ENCODE measurements at places on chromosomes 6 and 20. TPM values are rescaled to one million over a fixed set of nuclear protein-coding genes. Genes with fewer than 3 reads are reported as not detected.

DNA sequence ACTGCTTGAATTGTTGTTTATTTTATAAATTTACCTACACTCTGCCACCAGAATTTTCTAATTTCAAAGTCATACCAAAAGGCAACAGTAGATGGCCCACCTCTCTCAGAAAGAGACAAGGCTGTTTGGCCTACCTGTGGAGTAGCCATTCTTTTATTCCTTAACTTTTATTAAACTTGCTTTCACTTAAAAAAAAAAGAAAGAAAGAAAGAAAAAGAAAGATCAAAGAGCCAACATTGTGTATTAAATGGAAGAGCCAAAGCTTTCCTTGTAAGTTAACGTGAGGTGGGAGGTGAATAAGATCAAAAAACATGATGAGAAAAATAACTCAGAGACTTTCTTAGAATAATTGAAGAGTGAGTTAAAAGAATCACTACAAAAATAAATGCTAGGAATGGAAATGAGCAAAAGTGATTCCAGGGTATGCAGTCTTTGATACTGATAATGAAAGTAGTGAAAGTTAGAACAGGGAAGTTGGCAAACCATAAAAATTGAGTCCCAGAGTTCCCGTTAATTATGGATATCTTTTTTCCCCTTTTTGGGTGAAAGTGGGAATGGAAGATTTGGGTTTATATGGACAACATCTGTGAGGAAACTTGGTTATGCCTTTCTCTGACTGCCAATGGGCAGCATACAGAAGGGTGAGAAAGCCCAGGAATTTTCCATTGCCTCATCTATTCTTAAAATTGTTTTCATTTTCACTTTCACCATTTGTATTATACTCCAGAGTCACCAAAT is 35.9 kb upstream of the MYB start:
- H3K4me1 ChIP-seq: no peaks in the 10 kb centered on the region
- no peaks in the 10 kb centered on the region for H3K27me3 ChIP-seq
- no peak overlapping the region for H3K4me3 ChIP-seq
- no peaks in the 10 kb centered on the region for H3K36me3 ChIP-seq

- DNase-seq: peak; percentile 45
- H3K4me3 ChIP-seq: no peak overlapping the region
- peaks cover 47% of the 10 kb centered on the region for H3K4me1 ChIP-seq
- H3K27ac ChIP-seq: peak overlapping the region; percentile 48
- H3K27me3 ChIP-seq: no peaks in the 10 kb centered on the region
- peaks cover 54% of the 10 kb centered on the region for H3K36me3 ChIP-seq
Observed at GRCh38 chr20:32521780-32522525, 63.2 kb downstream of the NOL4L start.

TFAP2C gene
- not detected for total RNA-seq

- H3K4me1 ChIP-seq: no peaks in the 10 kb centered on the region
- DNase-seq: no peak
- H3K36me3 ChIP-seq: no peaks in the 10 kb centered on the region
- no peak overlapping the region for H3K4me3 ChIP-seq
Observed at GRCh38 chr6:167162591-167162990, 4.8 kb upstream of the GPR31 start.

DNA sequence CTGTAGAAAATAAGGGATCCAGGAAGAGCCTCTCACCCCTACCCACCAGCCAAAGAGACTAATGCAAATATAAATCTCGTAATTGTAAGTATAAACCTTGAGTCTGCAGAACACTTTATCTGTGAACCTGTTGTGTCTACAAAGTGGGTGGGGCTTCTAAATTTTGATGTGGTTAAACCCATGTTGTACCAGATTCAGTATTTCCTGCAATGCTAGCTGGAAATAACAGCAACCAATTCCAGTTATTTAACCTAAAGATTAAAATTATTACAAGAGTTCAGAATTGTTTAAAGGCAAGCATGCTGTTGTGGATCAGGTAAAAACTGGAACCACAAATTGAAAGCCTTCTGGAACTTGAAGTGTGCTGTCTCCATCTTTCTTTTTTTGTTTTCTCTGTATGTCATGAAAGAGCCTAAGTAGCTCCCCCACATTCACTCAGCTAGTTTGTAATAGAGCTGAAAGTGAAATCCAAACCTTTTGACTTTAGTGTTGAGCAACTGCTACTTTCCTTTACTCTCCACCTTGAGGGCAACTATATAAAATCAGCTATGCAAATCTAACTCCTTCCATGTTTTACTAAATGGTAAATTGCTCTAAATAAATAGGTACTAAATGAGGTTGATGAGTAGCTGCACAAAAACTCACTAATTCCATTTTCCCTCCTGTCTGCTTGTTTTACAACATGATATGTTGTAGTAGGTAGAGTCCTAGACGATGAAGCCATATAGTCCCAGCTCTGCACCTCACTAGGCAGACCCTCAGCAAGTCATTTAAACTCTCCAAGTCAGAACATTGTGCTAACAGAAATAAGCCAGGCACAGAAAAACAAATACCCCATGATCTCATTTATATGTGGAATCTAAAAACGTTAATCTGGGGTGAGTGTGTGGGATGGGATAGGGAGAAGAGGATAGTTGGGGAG is 17.9 kb upstream of the THEMIS start:
- H3K4me3 ChIP-seq: peak overlapping the region; percentile 62
- peak overlapping the region; percentile 53 for H3K27ac ChIP-seq
- peaks cover 68% of the 10 kb centered on the region for H3K4me1 ChIP-seq

GRCh38 chr6:34301408-34301807 is 52.6 kb upstream of the SMIM29 start:
- H3K4me1 ChIP-seq: no peaks in the 10 kb centered on the region
- H3K27me3 ChIP-seq: no peaks in the 10 kb centered on the region
- H3K4me3 ChIP-seq: no peak overlapping the region
- H3K36me3 ChIP-seq: no peaks in the 10 kb centered on the region
- no peak overlapping the region for H3K27ac ChIP-seq

- H3K4me3 ChIP-seq: no peak overlapping the region
- H3K4me1 ChIP-seq: peaks cover 29% of the 10 kb centered on the region
- H3K27ac ChIP-seq: no peak overlapping the region
- no peak for DNase-seq
- peaks cover 20% of the 10 kb centered on the region for H3K27me3 ChIP-seq
Observed at GRCh38 chr6:29705389-29706231, 17.6 kb upstream of the HLA-F start.

All from T-cell (primary cell).